ENCODE measurements at places on chromosomes 1 and 21.

- no peak for DNase-seq
Measured at GRCh38 chr21:26423511-26423910, 149.6 kb downstream of the CYYR1 start.

DNA sequence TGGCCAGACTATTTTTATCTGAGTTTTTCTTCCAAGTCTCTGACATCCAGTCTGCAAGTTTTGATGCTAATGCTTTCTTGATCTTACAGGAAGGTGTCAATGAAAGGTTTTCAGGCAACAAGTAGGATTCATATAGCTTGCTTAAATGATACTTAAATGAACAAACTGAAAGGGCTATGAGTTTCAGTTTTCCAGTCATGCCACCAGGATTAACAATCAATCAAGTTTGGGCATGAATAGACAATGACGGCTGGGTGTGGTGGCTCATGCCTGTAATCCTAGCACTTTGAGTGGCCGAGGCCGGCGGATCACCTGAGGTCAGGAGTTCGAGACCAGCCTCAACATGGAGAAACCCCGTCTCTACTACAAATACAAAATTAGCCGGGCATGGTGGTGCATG, 34.3 kb upstream of the SLC16A1 start:
- DNase-seq, result no peak

DNA sequence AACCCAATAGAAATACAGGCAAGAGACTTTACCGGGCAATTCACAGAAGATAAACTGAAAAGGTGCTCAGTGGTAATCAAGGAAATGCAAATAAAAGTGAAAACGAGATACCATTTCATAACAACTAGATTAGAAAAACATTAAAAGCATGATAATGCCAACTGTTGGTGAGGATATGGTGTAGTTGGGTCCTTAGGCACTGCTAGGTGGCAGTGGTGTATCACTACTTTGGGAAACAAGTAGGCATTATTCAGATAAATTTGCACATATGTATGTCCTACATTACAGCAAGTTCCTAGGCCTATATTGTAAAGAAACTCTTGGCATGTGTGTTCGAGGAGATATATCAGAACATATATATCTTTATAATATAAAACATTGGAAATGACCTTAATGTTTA, 31.0 kb downstream of the AZIN2 start:
- no peak for DNase-seq

- no peak for DNase-seq
Measured at GRCh38 chr1:56830052-56830451, 10.8 kb upstream of the FYB2 start.

- peak; percentile 58 for DNase-seq
Measured at GRCh38 chr1:101262630-101263348, 26.0 kb downstream of the S1PR1 start.

DNA sequence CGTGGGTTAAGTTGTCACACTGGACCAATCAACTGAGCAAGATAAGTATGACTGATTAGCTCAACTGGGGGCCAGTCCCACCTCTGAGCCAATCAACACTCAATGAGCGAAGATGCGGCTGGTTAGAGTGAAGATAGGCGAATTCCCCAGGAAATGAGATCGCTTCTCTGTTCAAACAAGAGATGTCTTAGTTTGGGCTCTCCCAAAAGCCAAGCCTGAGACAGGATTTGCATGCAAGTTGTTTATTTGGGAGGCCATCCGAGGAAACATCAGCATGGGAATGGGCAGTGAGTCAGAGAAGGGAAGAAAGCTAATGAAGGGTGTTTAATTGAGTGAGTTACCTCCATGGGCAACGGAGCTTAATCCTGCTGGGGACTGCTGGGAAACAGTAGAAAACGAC, 4.9 kb upstream of the GJB5 start:
- no peak for DNase-seq

- no peak for DNase-seq
Measured at GRCh38 chr1:162629651-162630050, 2.6 kb upstream of the DDR2 start.

DNA sequence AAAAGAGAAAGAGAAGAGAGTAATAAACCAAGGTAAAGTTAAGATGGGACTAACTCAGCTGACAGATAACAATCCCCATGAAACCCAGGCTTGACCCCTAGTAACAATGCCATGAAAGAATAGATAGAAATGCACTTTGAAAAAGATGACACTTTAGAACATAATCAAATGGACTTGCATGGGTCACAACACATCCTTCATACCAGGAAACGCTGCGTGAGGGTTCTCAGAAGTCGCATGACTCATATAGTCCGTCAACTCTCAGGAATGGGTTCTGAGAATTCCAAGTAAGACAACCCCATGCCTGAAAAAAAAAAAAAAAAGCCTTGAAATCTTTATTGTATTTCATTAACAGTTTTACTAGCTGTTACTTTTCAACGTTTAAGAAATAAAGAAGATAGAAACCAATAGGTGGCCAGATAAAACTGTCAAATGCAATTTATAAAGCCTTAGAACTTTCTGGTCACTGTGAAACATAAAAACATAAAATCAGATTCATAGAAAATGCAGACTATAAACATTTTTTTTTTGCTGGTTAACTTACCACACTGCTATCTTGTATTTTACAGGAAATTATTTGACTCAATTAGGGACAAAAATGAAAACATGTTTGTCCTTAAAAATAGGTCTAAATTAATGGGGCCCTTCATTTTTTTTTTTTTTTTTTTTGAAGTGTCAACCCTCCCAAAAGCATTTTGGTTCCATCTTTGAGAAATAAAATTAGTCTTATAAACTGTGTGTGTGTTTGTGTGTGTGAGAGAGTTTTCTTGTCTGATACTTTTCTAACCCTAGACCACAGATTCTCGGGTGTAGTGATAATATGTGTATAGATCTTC, 202.1 kb downstream of the NCAM2 start:
- no peak for DNase-seq

- DNase-seq, result no peak
Measured at GRCh38 chr1:243288062-243288461, 32.2 kb downstream of the SDCCAG8 start.

DNA sequence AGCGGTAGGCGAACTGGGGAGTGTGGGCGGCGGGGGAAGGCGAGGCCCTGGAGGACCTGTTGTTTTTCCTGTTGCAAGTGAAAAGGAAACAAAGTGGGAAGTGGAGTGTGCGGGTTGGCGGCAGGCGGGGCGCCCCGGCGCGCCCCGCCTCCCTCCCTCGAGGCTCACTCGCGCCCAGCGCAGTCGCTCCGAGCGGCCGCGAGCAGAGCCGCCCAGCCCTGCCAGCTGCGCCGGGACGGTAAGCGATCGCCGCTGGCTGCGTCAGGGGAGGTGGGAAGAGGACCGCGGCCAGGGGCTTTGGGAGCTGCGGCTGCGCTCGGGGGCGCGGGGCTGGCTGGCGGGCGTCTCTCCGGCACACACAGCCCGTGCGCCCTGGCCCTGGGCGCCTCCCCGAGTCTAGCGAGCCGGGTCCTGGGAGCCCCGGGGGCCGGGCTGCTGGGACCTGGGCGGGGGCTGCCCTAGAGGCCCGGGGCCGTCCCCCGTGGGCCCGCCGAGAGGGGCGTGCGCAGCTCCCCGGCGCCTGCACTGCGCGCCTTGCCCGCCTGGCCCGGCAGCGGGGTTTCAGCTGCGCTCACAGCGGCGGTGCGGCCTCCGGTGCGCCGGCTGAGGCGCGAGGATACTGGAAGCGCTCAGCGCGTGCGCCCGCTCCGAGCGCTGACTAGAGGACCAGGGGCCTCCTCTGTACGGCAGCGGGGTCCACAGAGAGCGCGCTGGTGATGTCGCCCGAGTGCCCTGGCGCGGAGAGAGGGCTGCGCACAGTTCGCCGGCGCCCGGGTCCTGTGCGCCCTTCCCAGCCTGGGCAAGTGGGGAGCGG, at the start of gene PIK3CD:
Gene PIK3CD, plus strand, starts transcription at position 167 of the 814 bp plus-strand sequence. CDS start 58,725 bp downstream, outside the sequence.
- DNase-seq, result peak; percentile 29

DNA sequence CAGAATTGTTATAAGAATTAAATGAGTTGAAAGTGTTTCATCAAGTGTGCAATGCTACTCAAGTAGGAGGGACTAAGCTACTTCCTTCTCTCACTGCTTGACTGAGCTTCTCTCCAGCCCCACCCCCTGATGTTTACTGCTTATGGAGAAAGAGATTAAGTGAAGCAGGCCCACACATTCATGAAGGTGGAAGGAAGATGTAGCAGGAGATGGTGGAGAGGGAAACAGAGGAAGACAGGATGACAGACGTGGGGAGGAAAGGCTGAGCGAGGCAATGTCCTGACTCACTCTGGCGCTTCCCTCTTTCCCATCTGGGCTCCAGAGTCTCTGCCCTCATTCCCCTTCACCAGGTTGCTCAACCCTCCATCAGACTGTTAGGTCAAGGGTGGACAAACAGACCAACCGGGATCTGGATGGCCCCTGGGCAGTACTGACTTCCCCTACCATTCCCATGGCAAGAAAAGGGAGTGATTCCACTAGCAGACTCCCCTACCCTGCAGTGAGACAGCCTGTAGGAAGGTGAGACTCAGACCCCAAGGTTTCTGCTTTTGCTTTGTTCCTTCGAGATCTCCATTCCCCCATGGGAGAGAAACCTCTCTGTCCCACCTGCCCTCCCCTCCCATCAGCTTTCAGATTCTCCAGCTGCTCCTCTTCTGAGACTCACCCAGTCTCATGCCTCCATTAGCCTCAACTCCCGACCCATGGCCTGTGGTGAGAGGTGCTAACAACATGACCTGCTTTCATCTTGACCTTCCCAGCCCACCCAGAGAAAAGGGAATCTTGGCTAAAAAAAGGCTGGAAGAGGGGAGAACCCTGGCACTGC, 3.1 kb upstream of the ARHGEF2 start:
- DNase-seq, result peak; percentile 41

- DNase-seq, result no peak
Measured at GRCh38 chr1:1173061-1173792, 453 bp upstream of the TTLL10 start.

DNA sequence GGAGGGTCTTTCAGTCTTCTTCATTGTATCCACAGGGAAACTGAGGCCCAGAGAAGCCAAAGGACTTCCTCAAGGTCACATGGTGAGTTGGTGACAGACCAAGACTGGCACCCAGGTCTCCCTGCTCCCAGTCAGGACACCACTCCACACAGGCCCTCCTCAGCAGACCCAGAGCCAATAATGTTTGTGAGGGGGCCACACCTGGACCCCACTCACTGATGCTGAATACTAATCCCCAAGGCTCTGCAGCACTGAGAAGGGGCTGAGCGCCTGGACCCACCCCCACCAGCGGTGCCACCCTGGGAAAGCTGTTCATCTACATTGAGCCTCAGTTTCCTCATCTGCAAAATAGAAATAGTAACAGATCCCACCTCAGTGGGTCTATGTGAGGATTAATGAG, 79.5 kb downstream of the GLIS1 start:
- no peak for DNase-seq

DNA sequence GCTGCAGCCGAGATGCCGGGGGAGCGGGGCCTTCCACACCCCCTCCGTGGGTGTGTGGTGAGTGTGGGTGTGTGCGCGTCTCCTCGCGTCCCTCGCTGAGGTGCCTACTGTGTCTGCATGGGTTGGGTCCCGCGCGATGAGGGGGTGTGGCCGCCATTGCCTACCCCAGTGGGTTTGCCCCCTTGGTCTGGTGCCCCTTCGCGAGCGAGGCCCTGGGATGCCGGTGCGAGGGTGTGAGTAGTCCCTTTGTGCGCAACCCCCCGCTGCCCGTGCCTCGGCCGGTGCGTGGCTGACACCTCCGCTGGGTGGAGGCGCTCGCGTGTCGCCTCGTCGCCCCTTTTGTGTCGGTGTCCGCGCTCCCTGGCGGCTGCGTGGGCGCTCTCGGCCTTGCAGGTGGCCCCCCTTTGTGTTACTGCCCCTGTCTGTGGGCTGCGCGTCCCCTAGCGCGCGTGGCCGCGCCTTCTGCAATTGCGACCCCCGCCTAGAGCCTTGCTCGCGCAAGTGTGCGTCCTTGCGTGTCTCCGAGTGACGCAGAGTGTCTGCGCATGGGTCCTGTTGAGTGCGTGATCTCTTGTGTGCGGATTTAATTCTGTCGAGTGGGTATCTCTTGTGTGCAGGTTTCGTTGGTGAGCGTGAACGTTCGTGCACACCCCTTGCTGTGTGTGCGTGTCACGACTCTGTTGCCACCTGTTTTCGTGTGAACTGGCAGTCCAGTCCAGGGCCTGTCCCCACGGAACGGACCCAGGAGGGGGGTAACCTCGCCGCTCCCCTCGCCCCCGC, 553 bp downstream of the TTC3 start:
- peak; percentile 76 for DNase-seq

DNA sequence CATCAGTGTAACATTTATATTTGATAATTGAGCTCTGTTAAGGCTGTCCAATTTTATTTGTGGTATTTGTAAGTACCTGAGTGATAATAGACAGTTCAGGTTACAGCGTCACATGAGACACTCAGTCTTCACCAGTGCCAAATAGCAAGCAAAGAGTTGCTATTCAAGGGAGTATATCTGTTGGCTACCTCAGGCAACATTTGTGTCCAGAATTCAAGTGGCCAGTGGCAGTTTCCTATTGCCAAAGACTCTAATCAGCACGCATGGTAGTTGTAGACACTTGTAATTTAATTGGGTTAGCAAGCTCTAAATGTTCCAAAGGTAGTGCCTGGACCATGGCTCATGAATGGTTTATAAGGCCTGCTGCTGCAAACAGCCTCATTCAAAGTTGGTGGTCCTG, 1524.3 kb upstream of the B3GALT2 start:
- no peak for DNase-seq

DNA sequence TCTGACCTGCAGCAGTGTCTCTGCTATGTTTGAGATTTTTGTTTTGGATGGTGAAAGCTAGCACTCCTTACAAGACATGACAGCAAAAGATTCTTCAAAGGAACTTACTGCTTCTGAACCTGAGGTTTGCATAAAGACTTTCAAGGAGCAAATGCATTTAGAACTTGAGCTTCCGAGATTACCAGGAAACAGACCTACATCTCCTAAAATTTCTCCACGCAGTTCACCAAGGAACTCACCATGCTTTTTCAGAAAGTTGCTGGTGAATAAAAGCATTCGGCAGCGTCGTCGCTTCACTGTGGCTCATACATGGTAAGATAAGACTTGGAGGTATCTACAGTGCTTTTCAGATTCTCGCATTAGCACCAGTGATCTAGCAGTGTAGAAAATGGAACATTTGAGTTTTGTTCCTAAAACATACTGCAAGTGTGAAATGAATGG, 200.2 kb downstream of the PDE4B start:
- no peak for DNase-seq

GRCh38 chr21:27422435-27422834, 455.5 kb upstream of the ADAMTS5 start:
- no peak for DNase-seq

DNA sequence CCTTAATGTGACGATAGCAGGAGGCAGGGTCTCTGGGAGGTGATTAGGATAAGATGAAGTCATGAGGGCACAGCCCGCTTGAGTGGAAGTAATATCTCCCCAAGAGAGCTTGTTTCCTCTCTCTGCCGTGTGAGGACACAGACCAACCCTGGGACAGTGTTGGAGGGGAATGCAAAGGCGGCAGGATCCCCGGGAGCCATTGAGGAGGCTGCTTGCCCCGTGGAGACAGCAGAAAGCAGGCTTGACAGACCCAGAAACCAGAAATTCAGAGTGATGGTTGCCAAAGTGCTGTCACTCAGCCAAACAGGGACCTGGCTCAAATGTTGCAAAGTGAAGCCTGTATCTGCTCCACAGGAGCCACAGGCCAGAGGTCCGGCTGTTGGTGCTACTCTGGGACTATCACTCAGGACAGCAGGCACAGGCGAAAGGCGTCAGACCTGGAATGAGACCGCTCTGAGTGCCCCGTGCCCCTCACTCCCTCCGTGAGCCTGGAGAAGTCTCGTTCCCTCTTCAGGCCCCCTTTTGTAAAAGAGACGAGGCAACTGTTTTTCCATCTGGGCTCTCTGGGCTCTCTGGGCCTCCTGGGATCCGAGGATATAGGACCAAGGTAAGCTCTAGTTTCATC, 96.6 kb upstream of the VANGL1 start:
- DNase-seq, result no peak
